ENCODE measurements at places on chromosomes 12 and 14.

GRCh38 chr12:43108656-43109055, 443.3 kb downstream of the ADAMTS20 start:
- H3K36me3 ChIP-seq: no peaks in the 10 kb centered on the region
- H3K27ac ChIP-seq: no peak overlapping the region
- DNase-seq: no peak
- H3K4me1 ChIP-seq: peaks cover 2% of the 10 kb centered on the region
- no peaks in the 10 kb centered on the region for H3K27me3 ChIP-seq

- H3K4me1 ChIP-seq: peaks cover 2% of the 10 kb centered on the region
- H3K27ac ChIP-seq: no peak overlapping the region
- no peak overlapping the region for H3K4me3 ChIP-seq
Measured at GRCh38 chr14:32104803-32105202, 27.7 kb downstream of the ARHGAP5 start.

GRCh38 chr14:95697764-95698163, 11.5 kb downstream of the TCL1B start:
- no peak for DNase-seq
- H3K27me3 ChIP-seq: no peaks in the 10 kb centered on the region

GRCh38 chr14:53389202-53389601, 236.1 kb upstream of the DDHD1 start:
- H3K36me3 ChIP-seq: no peaks in the 10 kb centered on the region
- no peak overlapping the region for H3K27ac ChIP-seq
- H3K4me1 ChIP-seq: peaks cover 3% of the 10 kb centered on the region

- no peaks in the 10 kb centered on the region for H3K4me1 ChIP-seq
- H3K27ac ChIP-seq: no peak overlapping the region
- peaks cover 4% of the 10 kb centered on the region for H3K27me3 ChIP-seq
- H3K4me3 ChIP-seq: no peak overlapping the region
- DNase-seq: no peak
Measured at GRCh38 chr14:74962493-74962892, 7.1 kb upstream of the PGF start.

- no peaks in the 10 kb centered on the region for H3K27me3 ChIP-seq
- H3K27ac ChIP-seq: no peak overlapping the region
- peaks cover 3% of the 10 kb centered on the region for H3K4me1 ChIP-seq
- no peak overlapping the region for H3K4me3 ChIP-seq
Measured at GRCh38 chr12:43288671-43289425, 263.2 kb downstream of the ADAMTS20 start.

- H3K36me3 ChIP-seq: no peaks in the 10 kb centered on the region
- H3K27me3 ChIP-seq: no peaks in the 10 kb centered on the region
- no peak for DNase-seq
- H3K4me3 ChIP-seq: no peak overlapping the region
Measured at GRCh38 chr12:40561395-40561966, 130.8 kb upstream of the CNTN1 start.

GRCh38 chr12:71948390-71948789, 9.7 kb downstream of the TPH2 start:
- peaks cover 13% of the 10 kb centered on the region for H3K27me3 ChIP-seq
- no peaks in the 10 kb centered on the region for H3K36me3 ChIP-seq
- DNase-seq: no peak
- no peak overlapping the region for H3K27ac ChIP-seq
- H3K4me3 ChIP-seq: no peak overlapping the region
- H3K4me1 ChIP-seq: no peaks in the 10 kb centered on the region

DNA sequence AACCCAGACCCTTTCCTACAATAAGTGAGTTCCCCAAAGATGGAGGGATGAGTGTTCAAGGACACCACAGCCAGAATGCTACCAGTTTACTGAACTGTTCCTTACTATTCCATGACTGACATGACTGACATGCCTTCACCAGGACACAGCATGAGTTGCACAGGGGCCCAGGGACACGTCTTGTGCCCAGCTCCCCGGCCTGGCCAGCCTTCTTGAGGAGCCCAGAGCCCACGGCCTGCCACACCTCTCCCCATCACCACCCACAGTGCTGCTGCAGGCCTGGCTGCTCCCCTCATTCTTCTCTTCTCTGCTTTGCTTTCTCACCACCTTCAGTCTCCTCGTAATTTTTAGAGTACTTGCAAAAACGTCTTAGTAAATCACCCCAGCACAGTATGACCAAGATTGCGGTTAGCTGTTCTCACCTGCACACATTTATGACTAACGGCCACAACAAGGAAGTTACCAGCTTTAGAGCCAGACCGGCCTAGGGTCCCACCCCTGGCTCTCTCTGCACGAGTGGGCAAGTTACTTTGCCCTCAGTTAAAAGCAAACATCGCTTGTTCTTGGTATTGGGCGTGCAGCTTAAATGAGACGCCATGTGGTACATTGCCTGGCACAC, 18.5 kb downstream of the PPP2R5E start:
- H3K4me3 ChIP-seq: no peak overlapping the region
- H3K27me3 ChIP-seq: no peaks in the 10 kb centered on the region
- peaks cover 4% of the 10 kb centered on the region for H3K4me1 ChIP-seq
- peaks cover 9% of the 10 kb centered on the region for H3K36me3 ChIP-seq
- H3K27ac ChIP-seq: no peak overlapping the region

DNA sequence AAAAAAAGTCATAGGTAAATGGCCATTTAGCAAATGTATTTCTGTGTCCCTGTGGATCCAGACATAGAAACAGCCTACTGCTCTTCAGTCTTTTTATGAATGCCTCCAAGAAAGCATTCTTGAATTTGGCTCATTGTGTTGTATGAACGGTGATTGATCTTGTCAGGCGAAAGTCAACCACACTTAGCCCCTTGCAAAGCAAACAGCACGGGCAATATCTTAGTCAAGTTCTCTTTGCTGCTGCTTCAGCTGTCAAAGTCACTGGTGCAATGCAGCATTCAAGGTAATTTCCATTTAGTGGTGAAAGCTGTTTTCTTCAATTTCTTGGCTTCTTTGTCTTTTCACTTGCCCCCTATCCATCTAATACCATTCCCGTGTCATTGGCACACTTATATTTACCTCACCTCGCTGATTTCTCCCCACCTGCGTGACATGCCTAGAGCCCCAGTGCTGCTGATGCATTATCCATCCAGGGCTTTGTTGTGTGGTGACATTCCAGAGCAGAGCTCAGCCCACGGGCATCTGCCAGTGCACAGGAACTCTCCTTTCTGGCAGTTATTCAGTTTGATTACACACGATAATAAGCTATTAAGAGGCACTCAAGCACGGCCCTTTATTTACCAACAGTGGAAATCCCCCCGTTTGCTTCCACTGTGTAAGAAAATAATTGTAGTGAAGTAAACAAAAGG, 362.3 kb upstream of the NOVA1 start:
- no peak overlapping the region for H3K27ac ChIP-seq
- H3K4me1 ChIP-seq: no peaks in the 10 kb centered on the region
- H3K4me3 ChIP-seq: no peak overlapping the region
- no peak for DNase-seq
- H3K36me3 ChIP-seq: no peaks in the 10 kb centered on the region
- H3K27me3 ChIP-seq: no peaks in the 10 kb centered on the region

GRCh38 chr12:43836475-43836989, 651 bp downstream of the TMEM117 start:
- H3K27ac ChIP-seq: peak overlapping the region; percentile 49
- H3K4me1 ChIP-seq: peaks cover 1% of the 10 kb centered on the region
- no peaks in the 10 kb centered on the region for H3K27me3 ChIP-seq
- H3K36me3 ChIP-seq: no peaks in the 10 kb centered on the region

Data from mesenchymal stem cell (in vitro differentiated cells and primary cell).